Esophagus muscularis mucosa (tissue), 4 donors: ENCODE measurements at places on chromosomes 6 and 20. TPM values are rescaled to one million over a fixed set of nuclear protein-coding genes. Genes with fewer than 3 reads are reported as not detected.

The ADGRG6 gene
- 11.8 TPM for total RNA-seq

- H3K27ac ChIP-seq = no peak overlapping the region
- no peak overlapping the region for H3K4me3 ChIP-seq
- no peaks in the 10 kb centered on the region for H3K36me3 ChIP-seq
- DNase-seq = no peak
- no peaks in the 10 kb centered on the region for H3K27me3 ChIP-seq
- H3K4me1 ChIP-seq = peaks cover 7% of the 10 kb centered on the region
Measured at GRCh38 chr6:35435074-35435837, 16.9 kb upstream of the FANCE start.

DNA sequence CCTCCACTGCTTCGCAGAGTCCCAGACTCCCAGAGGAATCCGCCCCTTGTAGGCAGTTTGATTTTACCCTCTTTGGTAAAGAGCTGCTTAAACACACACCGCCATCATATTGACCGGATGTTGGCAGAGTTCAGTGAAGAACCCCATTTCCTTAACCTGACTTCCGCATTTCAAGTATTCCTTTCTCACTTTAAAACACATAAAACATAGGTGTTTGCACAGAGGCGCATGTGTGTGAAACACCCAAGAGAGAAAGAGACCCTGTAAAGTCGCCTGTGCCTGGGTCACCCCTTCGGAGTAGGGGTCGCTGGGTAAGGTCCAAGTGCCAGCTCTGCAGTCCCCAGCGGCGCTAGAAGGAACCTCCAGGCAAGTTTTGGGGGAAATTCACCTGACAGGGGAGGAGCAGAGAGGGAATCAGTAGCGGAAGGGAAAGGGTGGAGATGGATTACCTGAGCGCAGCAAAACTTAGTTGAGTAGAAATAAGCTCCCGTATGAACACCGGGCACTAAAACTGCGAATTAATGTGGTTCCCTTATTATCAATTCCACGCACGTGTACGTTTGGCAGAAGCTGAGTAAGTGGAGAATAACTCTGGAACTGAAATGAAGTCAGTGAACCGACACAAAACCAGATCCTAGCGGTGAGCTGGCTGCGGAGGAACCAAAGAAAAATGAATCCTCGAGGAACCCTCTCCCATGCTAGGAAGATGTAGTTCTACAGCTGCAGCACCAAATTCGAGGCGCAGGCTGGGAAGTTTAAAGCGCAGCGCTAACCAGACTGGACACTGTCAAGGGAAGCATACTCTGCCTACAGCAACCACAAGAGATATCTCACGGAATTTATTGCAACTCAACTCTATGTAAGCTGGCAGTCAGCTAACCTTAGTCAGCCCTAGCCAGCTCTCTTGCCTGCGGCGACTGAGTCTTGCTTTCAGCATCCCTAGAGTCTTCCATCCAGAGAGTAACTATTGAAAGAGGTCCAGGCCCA is 3.5 kb upstream of the HTR1B start:
- no peaks in the 10 kb centered on the region for H3K36me3 ChIP-seq
- peak overlapping the region; percentile 68 for H3K27ac ChIP-seq
- H3K27me3 ChIP-seq = peaks cover 9% of the 10 kb centered on the region
- DNase-seq = no peak

GRCh38 chr6:161273274-161273751 is 548 bp downstream of the AGPAT4 start:
- peak overlapping the region; percentile 81 for H3K27ac ChIP-seq
- no peaks in the 10 kb centered on the region for H3K27me3 ChIP-seq
- DNase-seq = peak; percentile 91
- peaks cover 36% of the 10 kb centered on the region for H3K4me1 ChIP-seq
- H3K36me3 ChIP-seq = no peaks in the 10 kb centered on the region
- peak overlapping the region; percentile 69 for H3K4me3 ChIP-seq

The FBXL4 gene
- total RNA-seq = 15.4 TPM

DNA sequence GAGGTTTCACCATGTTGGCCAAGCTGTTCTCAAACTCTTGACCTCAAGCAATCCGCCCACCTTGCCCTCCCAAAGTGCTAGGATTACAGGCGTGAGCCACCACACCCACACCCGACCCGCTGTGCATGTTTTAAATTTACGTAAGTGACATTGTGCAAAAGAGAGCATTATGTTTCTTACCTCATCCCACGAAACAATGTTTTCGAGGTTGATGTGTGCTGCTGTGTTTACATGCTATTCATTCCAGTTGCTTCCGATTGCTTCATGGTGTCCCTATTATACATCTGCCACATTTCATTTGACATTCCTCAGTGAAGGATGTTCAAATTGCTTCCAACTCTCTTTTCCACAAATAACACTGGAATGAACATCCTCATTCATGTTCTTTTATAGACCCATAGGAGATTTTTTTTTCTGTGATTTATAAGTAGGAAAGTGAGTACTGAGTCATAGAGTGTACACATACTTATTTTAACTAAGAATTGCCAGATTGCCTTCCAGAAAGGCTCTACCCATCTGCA is 403.9 kb upstream of the JARID2 start:
- DNase-seq = no peak
- H3K4me1 ChIP-seq = peaks cover 4% of the 10 kb centered on the region

- H3K36me3 ChIP-seq = no peaks in the 10 kb centered on the region
- no peak overlapping the region for H3K4me3 ChIP-seq
- no peak overlapping the region for H3K27ac ChIP-seq
- no peak for DNase-seq
- no peaks in the 10 kb centered on the region for H3K4me1 ChIP-seq
- H3K27me3 ChIP-seq = no peaks in the 10 kb centered on the region
Measured at GRCh38 chr20:58149437-58150091, 78.9 kb downstream of the ANKRD60 start.

GRCh38 chr6:1620504-1621069 is 10.9 kb downstream of the FOXC1 start:
- H3K27ac ChIP-seq = no peak overlapping the region
- H3K4me1 ChIP-seq = peaks cover 53% of the 10 kb centered on the region
- peaks cover 42% of the 10 kb centered on the region for H3K27me3 ChIP-seq

The SPATS1 gene
- not detected for total RNA-seq
